ENCODE measurements at places on chromosomes 4 and X.

- DNase-seq, result no peak
Measured at GRCh38 chrX:83022020-83022419, 486.1 kb upstream of the POU3F4 start.

GRCh38 chr4:4862071-4862551 lies 2.6 kb downstream of the MSX1 start:
- no peak for DNase-seq

GRCh38 chr4:52244848-52245247 lies 193.7 kb downstream of the SPATA18 start:
- DNase-seq, result no peak

- no peak for DNase-seq
Measured at GRCh38 chr4:61783050-61783449, 582.9 kb downstream of the ADGRL3 start.

- no peak for DNase-seq
Measured at GRCh38 chrX:14228611-14229010, 198.9 kb upstream of the GEMIN8 start.

DNA sequence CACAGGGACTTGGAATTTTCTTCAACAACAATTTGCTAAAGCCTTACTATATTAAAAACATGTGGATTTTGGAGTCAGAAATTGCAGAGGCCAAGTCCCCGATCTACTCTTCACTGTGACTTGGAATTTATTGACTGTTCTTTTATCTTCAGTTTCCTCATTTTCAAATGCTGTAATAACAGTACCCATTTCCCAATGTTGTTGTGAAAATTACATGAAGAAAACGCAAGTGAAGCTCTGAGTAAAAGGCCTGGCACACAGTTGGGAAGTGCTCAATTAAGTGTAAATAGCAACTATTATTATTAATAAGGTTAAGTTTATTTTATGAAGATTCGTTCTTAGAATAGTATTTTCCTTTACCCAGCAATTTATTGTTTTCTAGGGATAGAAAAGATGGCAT lies 15.7 kb downstream of the STBD1 start:
- DNase-seq, result no peak
